ENCODE measurements at places on chromosomes 2 and 18. TPM values are rescaled to one million over a fixed set of nuclear protein-coding genes. Genes with fewer than 3 reads are reported as not detected.

Gene SEPTIN2
- 290 TPM for total RNA-seq

Gene ABCG5
- total RNA-seq, result not detected

Gene SF3B6
- 87.4 TPM for total RNA-seq

Gene SLC11A1
- total RNA-seq, result 0.25 TPM

Gene EPB41L5
- 2.8 TPM for total RNA-seq

Gene NCKAP5
- total RNA-seq, result not detected

DNA sequence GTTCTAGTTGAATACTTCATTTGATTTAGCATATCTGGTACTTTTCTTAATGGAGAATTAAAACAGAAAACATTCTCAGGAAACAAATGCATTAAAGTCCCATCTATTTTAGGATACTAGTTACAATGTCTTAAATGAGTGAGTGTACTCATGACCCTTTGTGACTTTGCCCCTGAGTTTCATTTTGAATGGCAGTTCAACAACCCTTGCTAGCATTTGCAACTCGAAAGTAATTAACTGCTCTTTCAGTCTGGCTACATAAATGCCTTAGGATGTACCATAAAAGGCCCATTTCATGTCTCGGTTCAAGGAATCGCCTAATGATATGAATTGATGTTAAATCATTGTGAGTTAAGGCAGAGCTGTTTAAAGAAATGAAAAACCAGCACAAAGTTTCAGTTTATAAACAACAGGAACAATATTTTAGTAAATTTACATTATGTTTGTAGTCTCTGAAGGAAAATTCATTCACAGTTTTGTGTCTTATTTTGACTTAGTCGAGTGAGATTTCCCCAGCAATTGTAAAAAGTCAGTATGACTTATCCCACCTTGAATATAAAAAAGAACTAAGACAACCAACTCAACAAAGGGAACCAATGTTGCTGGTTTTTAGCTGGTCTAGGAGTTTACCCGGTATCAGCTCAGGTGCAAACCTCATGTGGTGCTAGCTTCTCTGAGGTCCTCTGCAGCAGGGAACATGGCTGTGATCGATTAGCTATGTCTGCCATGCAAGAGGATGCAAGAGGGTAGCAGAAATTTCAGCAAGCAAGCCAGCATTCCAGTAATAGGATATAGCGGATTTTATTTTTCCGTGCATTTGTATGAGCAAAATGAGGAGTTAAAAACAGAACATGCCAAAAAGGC is 386.2 kb downstream of the PTPRM start:
- H3K4me1 ChIP-seq, result peaks cover 46% of the 10 kb centered on the region
- peak overlapping the region; percentile 56 for H3K4me3 ChIP-seq
- no peak for DNase-seq
- H3K27ac ChIP-seq, result peak overlapping the region; percentile 81
- H3K36me3 ChIP-seq, result no peaks in the 10 kb centered on the region

GRCh38 chr2:169193618-169194017 is 124.3 kb downstream of the DHRS9 start:
- peaks cover 7% of the 10 kb centered on the region for H3K27me3 ChIP-seq
- H3K36me3 ChIP-seq, result no peaks in the 10 kb centered on the region
- H3K4me1 ChIP-seq, result no peaks in the 10 kb centered on the region

GRCh38 chr2:141341444-141341843 is 789.4 kb downstream of the LRP1B start:
- no peaks in the 10 kb centered on the region for H3K27me3 ChIP-seq
- no peaks in the 10 kb centered on the region for H3K36me3 ChIP-seq
- no peaks in the 10 kb centered on the region for H3K4me1 ChIP-seq
- no peak overlapping the region for H3K27ac ChIP-seq

DNA sequence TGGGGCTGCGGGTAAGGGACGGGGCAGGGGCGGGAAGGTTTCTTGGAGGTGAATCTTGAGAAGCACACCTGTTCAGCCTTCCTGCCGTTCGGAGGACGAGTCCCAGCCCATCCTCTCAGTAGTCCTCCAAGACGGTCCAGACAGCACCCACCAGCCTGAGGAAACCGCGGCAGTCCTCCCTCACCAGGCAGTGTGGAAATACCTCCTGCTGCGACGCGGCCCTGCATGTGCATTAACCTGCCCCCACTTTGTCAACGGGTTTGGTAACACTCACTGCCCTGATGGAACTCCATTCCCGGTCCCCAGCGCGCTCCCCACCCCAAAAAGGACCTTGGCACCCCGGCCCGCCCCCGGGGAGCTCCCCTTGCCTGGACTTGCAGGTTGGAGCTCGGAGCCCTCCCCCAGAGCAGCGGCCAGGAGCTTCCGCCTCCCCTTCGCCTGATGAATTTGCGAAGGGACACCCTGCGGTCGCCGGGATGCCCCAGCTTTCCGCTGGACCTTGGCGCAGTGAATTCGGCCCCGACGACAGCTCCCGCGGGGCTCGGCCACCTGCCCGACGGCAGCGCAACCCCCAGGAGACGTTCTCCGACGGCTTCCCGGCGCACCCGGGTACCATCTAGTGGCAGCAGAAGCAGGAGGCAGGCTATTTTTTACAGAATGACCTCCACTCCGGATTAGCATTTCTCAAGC is 31.5 kb downstream of the ACVR1C start:
- no peaks in the 10 kb centered on the region for H3K36me3 ChIP-seq
- DNase-seq, result peak; percentile 58
- H3K4me1 ChIP-seq, result peaks cover 8% of the 10 kb centered on the region
- H3K4me3 ChIP-seq, result peak overlapping the region; percentile 46
- peaks cover 11% of the 10 kb centered on the region for H3K27me3 ChIP-seq

DNA sequence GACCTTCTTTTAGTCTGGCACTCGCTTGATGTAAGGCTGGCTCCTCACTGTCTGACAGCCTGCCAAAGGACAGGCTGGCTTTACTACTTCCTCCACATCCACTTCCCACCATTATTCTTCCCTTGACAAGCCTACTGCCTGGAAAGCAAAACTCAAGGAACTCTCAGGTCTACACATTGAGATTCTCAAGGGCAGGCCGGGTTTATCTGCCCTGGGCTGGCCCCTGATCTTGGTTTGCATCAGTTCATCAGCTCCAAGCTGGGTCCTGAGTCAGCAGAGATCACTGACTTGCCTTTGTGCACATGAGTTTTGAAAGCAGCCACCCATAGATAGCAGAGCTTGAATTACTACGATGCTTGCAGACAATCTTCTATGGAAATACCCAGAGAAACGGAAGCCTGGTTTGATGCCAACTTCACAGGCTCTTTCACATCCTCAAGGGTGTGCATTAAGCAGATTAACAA is 53.9 kb downstream of the KCTD18 start:
- H3K4me3 ChIP-seq, result no peak overlapping the region
- peaks cover 39% of the 10 kb centered on the region for H3K4me1 ChIP-seq
- H3K36me3 ChIP-seq, result peaks cover 23% of the 10 kb centered on the region
- DNase-seq, result peak; percentile 31
- H3K27me3 ChIP-seq, result no peaks in the 10 kb centered on the region
- peak overlapping the region; percentile 80 for H3K27ac ChIP-seq

Measured in activated CD4-positive, alpha-beta memory T cell treated with anti-CD3 and anti-CD28 coated beads, Interleukin-2, amount 10 ng/mL, durations not matched to agents 7 days and 5 days (primary cell).